CD4-positive, alpha-beta T cell treated with Interleukin-2 at 100 ng/mL for 4 hours (primary cell): ENCODE measurements at places on chromosomes 5 and 9.

DNA sequence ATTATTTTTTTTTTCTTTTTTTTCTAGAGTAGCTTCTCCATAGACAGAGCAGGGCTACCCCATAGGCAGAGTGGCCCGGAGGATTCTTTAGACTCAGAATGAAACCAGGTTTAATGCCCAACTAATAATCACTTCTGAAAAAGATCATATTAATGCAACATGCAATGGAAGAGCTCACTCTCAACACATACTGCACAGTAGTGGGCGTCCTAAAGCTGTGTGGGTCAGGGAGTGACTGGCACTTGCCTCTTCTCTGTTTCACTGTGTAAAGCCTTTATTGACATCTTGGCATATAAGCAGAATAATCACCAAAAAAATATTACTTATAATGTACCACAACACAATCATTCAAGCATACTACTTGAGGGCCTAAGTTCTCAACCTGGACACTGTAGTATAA lies 11.1 kb downstream of the PWWP2A start:
- no peak for DNase-seq

DNA sequence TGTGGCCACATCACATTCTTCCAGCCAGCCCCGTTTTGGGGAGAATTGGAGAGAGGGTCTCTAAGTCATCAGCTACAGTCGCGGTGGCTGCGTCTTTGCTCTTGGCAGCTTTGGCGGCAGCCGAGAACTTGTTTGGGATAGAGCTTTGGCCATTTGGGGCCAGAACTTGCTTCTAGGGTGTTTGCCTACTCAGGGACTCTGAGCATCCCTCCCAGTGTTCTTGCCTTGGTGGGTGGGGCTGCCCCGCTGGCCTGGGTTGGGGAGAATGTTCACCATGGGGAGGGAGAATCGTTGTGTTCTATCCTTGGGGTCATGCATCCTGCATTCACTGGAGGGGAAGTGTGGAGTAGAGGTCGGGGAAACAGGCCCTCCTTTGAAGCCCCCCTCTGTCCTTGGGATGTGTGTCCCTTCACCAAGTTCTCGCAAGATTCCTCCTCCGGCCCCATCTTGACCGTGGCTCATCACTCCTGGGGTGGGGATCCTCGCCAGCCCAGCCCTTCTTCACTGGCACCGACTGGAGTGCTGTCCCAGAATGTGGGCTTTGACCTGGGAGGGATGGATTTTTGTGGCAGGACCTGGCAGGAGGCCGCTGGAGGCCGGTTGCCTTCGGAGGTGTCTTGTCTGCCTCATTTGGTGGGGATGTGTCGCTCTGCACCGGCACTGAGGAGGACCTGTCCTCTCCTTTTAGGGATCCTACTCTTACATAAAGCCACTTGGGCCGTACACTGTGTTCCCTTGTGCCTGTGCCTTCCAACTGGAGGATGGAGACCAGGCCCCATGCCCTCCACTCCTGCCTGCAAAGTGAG lies 3.5 kb downstream of the PHF2 start:
- DNase-seq = no peak

- DNase-seq = no peak
These were observed 100.0 kb upstream of the ALDH1B1 start for GRCh38 chr9:38292480-38292879.

DNA sequence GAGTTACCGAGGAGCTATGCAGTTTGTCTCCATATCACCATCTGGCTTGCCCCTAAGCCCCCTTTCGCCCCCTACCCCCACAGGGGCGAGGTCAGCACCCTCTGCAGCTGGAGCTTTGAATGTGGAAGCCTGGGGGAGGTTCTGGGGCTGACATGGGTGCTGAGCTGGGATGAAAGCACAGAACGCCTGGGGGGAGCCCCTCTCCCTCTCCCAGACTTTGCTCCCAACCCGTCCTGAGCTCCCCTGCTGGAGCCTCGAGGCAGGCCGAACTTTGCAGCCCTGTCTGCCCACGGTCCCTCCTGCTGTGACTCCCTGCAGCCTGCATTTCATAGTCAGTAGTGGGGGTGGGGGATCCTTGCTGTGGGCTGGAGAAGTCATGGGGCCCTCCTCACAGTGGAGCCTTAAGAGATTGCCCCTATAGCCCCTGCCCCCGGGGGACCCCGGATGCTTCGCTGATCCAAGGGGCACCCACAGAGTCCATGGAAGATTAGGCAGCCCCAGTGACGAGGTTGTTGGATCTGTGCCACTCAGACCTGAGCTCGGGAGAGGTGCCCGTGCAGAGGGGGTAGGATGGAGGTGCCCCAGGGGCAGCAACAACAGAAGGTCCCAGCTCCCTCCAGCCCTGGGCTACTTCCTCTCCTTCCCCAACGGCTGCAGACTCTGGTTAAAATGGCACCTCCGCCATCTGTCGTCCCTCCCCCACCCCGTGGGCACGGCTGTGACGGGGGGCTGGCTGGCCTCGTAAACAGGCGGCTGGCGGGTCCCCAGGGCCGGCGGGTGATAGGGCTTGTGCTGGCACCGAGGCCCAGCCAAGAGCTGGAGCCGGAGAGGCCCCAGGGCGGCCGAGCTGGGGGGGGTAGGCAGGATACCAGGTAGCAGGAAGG lies 162.0 kb downstream of the C9orf50 start:
- no peak for DNase-seq

DNA sequence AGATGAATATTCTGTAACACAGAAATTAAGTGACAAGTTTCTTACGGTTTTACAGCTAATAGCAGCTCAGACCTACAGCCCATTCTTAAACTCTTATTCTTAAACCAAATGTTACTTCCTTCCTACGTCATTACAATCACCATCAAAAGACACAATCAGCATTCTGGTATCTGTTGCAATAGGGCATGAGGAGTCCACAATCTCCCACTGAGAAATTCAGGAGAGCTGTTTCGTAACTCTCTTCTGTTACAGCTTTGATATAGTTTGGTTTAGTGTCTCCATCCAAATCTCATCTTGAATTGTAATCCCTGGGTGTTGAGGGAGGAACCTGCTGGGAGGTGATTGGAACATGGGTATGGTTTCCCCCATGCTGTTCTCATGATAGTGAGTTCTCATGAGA lies 163.4 kb downstream of the GAS1 start:
- no peak for DNase-seq
